ENCODE measurements at places on chromosomes 1 and 21.

- peak; percentile 69 for DNase-seq
These were observed at the start of gene IL10RB for GRCh38 chr21:33266050-33266788. IL10RB (plus strand) TSS chr21:33266367; CDS start chr21:33266466, 99 bp downstream.

- DNase-seq, result no peak
These were observed 74.2 kb downstream of the TEX35 start for GRCh38 chr1:178587096-178587495.

- DNase-seq, result no peak
These were observed 55.9 kb downstream of the VCAM1 start for GRCh38 chr1:100775483-100775882.

DNA sequence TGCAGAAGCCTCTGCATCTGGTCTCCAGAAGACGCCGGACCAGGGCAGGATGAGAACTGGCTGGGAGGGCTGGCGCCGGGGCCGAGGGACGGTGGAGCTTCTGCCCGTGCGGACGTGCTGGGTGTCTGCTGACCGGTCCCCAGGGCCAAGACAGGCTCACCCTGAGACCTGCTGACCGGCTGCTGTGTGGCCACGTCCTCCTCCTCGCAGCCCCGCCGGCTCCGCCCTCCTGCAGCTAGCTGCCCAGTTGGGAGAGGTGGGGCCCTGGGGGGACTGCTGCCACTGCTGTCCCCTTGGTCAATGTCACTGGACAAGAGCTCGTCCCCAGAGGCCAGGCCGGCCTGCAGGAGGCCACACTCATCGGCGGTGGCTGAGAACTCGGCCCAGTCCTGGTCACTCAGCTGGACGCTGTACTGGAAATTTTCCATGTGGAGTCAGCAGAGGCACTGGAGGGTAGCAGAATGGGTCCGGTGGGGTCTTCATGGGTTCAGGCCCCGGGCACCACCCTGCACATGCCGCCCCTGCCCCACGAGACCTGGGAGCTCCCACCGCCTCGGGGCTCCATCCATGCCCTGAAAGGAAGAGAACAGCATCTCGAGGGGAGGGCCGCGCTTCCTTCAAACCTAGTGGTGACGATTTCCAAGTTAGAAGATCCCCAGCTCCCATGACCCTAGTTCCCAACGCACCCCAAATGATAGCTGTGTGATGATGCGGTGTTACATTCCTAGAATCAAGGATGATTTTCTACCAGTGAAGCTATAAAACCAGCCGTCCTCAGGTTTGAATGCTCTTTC lies 1.1 kb downstream of the PERM1 start:
- no peak for DNase-seq

DNA sequence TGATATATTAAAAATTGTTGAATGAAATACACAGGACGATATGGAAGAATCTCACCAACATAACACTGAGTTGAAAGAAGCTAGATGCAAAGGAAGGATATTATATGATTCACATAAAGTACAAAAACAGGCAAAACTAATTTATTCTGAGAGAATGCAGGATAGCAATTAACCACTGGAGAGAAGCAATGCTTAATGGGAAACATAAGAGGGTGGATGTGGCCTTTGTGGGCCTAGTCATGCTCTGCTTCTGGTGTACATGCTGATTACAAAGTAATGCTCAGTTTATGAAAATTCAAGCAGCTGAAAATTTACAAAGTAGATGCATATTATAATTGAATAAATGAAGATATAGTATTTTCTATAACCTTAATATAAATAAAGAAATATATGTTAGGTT lies 326.4 kb upstream of the ADAMTS5 start:
- DNase-seq, result no peak

DNA sequence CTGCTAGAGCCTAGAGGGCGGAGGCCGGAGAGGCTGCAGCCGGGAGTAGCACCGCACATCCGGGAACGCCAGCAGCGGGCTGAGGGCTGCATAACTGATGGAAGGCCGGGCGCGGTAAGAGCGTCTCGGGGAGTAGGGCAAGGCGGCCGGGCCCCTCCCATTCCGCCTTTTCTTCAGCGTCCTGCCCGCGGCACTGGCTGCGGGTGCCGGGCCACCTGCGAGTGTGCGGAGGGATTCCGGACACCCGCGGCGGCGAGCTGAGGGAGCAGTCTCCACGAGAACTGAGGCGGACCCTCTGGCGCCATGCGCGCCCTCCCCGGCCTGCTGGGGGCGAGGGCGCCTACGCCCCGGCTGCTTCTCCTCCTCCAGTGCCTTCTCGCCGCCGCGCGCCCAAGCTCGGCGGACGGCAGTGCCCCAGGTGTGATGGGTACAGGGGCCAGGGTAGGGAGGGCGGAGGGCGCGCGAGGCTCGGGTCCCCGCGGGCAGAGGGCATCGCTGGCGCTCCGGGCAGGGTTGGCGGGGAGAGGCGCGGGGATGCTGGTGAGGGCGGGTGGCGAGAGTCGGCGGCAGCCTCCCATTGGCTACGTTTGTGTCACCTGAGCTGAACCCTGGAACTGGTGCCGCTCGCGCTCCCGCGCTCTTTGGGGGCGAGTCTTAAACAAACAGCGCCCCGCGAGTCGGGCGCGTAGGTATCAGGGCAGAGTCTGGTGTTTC lies 334.4 kb downstream of the SRGAP2C start:
- DNase-seq, result peak; percentile 56

DNA sequence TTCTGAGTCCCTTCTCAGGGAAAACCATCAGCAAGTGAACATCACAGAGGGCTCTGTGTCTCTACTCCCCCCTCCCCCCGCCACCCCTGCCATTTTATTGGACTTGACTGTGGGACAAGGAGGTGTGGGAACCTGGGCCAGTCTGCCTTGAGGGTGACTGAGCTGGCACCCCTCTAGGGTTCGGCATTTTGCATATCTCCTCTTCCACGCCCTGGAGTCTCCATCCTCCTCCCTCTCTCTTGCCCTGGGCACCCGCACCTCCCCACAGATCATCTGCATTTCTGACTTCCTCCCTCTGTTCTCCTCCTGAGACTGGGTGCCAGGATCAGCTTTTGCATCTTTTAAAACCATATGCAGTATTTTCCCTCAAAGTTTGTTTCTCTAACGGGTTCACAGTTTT lies 107.1 kb upstream of the ERRFI1 start:
- DNase-seq, result no peak

GRCh38 chr1:237910834-237911233 lies 20.1 kb upstream of the ZP4 start:
- no peak for DNase-seq

DNA sequence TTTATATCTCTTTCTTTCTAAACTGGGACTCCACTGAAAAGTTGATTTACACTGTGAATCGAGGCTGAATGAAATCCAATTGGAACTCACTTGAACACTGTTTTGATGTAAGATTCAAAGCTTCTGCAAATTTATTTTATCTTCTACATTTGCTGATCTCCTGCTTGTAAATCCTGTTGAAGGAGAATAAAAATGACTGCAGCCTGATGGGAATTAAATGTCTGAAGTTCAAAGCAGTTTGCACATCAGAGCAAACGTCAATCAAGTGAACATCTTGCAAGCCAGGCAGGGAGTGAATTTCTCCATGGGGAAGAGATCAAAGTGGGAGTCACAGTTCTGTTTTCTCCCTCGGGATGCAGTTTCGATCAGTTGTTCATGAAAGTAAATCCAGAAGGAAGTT lies 127.2 kb downstream of the CACHD1 start:
- DNase-seq, result peak; percentile 8

- DNase-seq, result no peak
These were observed 17.1 kb downstream of the KCNJ6 start for GRCh38 chr21:37899146-37899545.

- no peak for DNase-seq
These were observed 251.2 kb downstream of the RRAGC start for GRCh38 chr1:38608202-38608864.

DNA sequence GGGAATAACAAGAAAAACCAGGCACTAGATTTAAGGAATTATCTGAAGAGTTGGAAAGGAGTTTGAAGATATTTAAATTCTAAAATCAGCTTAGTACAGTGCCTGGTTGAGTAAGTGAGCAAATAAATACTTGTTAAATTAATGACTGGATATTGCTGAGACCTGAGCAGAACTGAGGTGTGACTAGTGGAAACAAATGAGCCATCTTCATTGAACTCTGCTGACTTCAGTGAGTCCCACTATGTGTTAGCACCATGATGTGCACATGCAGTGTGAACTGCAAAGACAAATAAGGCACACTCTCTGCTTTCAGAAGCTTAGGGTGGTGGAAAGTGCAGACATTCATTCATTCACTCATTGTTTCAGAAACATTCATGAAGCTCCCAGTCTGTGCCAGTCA lies 48.7 kb downstream of the ELAPOR1 start:
- no peak for DNase-seq

- no peak for DNase-seq
These were observed 6.1 kb upstream of the RABGAP1L start for GRCh38 chr1:174153085-174153824.

GRCh38 chr1:65264197-65264929 lies 45.0 kb upstream of the DNAJC6 start:
- DNase-seq, result peak; percentile 71

GRCh38 chr1:25702101-25702775 lies 85.6 kb downstream of the MAN1C1 start:
- no peak for DNase-seq

DNA sequence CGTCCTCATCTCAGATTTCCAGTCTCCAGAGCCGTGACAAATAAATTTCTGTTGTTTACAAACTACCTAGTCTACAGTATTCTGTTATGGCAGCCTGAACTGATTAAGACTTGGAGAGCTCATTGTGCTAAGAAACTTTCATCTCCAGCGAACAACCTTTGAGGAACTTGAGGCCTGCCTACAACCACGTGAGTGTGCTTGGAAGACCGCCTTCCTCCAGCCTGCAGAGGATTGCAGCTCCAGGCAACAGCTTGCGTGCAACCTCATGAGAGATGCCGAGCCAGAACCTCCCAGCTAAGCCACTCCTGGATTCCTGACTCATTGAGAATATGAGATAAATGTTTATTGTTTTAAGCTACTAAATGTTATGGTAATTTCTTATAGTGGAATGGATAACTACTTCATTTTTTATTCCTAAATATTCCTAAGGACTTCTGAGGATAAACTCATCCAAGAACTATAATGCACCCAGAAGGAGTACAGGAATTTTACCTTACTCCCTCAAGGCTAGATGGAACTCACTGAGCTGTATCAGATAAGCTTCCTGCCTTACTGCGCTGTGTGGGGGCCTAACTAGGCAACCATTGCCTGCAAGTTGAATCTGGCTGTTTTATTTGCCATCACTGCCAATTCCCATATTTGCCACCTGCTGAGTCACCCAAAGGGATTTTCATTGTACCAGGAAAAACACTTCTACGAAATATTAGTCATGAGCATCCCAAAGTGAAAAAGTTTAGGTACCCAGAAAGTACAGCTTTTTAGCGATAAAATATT lies 17.6 kb downstream of the FAM177B start:
- no peak for DNase-seq

DNA sequence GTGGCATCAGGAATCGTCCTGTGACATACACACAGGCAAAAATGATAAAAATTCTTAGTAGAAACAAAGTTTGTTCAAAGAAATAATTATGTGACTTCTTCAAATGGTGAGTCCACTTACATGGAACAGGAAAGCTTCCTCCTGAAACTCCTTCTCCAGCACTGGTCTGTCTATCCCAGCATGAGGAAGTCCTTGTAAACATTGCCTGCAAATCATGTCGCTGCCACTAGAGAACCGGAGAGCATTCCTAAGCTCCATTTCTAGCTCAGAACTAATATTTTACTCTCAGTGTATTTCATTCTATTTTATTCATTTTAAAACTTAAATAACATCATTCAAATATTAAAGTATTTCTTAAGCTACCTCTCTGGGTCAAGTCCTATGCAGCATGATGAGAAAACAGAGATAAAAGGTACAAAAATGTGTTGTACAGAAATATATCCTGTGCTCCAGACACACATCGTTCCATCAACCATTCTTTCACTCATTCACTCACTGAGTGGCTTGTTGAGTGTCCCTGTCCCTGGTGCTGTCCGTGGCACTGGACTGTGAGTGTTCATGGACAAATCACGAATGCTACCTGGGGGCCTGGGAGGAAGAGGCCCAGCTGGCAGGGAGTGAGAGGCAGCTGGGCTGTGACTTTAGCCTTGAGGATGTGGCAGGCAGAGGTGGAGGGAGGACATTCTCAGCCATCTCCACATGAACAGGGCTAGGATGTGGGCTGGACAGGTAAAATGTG lies 10.0 kb downstream of the CYP4A22 start:
- DNase-seq, result no peak

GRCh38 chr1:186178426-186179043 lies 196.5 kb downstream of the TPR start:
- peak; percentile 5 for DNase-seq

- no peak for DNase-seq
These were observed 134.4 kb downstream of the TGFB2 start for GRCh38 chr1:218479436-218480115.

DNA sequence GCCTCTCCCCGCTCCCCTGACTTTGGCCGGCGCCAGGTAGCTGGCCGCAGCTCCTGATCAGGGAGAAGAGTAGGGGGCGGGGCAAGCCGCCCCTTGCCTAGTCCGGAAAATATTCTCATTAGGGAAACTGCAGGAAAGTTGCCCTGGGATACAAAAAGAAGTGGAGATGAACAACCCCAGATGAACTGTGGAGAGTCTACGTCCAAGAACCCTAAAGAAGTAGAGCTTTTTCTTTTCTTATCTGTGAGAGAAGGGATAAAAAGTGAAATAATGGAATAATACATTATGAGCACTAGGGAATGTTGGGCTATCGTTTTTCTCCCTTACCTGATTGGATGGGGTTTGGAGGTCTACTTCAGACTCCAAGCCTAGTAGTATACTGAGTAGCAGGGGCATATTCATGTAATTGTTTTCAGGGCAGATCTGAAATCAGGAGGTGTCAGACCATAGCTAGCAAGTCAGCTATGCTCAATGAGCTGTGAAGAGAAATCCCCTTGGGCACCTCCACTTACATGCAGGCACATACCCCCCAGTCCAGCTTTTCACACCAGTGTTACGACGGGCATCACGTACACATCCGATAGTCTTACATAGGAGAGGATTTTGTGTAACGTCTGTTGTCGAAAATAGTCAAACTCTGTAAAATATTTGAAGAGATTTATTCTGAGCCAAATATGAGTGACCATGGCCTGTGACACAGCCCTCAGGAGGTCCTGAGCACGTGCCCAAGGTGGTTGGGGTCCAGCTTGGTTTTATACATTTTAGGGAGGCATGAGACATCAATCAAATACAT lies 1.7 kb upstream of the DUSP10 start:
- DNase-seq, result no peak

DNA sequence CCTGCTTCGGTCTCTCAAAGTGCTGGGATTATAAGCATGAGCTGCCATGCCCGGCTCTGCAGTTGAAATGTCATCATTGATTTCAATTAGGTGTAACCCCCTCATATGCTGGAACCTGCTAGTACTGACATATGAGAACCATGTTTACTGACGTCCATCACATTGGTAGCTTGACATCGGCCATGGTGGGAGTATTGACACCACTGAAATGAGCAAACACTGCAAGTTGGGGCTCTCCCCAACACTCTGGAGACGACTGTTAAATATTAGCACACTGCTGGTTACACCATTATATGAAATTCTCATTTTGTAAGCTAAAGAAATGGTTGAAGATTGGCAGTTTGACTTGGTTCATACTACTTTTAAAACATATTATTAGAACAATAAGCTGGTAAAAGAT lies 63.7 kb downstream of the CNST start:
- DNase-seq, result no peak

Data from NCI-H2171 (cell line).